ENCODE measurements at places on chromosomes 6 and 20.

GRCh38 chr6:75368151-75368779 lies 83.7 kb upstream of the TMEM30A start:
- DNase-seq, result no peak

GRCh38 chr6:165571068-165571682 lies 91.9 kb downstream of the PDE10A start:
- DNase-seq, result no peak

DNA sequence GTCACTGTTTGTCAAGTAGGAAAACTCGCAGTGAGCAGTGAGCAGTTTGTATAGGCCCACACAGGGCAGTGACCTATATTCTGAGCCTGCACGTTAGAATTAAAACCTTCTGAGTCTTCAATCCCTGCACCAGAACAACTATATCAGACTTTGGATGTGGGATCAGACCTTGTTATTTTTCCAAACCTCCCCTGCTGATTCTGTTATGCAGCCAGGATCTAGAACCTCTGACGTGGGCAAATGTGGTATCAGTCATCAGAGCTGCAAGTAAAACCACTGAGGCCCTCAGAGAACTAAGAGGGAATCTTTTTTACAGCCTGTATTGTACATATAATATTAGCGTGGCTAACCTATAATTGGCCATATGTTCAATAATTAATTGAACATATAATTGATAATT lies 32.0 kb upstream of the AKAP7 start:
- DNase-seq, result no peak

GRCh38 chr6:104862456-104862855 lies 2.7 kb upstream of the HACE1 start:
- DNase-seq, result no peak

DNA sequence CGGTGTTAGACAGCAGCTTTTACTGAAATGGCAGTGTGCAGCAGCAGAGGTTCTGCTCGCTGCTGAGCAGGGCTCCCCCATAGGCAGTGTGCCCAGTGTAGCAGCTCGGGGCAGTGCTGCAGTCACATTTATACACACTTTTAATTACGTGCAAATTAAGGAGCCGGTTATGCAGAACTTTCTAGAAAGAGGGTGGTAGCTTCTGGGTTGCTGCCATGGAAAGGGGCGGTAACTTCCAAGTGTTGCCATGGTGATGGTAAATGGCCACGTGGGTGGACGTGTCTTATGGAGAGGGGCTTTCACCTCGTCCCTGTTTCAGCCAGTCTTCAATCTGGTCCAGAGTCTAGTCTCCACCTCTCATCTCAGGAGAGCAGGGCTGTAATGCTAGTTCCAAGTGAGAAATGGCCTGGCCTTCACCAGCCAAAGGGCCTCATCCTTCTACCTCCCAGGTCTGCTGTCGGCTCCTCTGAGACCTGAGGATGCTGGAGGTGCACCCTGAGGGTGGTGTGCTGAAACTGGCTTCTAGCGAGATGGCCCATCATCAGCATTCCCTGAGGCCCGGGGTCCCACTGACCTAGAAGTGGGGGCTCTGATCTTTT lies 180.5 kb upstream of the PMEPA1 start:
- DNase-seq, result no peak

DNA sequence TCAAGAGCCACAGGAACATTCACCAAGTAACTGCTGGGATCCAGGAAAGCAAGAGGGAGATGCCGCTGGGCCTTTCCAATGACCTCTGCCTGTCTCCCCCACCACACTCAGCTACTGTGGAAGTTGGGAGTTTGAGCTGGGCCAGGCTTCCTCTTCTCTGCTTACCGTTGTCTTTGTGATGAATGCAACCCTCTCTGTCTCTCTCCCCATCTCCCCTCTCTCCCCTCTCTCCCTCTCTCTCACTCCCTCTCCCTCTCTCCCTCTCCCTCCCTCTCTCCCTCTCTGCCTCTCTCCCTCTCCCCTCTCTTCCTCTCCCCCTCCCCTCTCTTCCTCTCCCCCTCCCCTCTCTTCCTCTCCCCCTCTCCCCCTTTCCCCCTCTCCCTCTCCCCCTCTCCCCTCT lies 54.8 kb downstream of the EDN3 start:
- no peak for DNase-seq

GRCh38 chr20:1507276-1507675 lies 16.1 kb upstream of the SIRPB2 start:
- no peak for DNase-seq

- no peak for DNase-seq
Measured at GRCh38 chr6:75530696-75531095, 37.1 kb upstream of the FILIP1 start.

DNA sequence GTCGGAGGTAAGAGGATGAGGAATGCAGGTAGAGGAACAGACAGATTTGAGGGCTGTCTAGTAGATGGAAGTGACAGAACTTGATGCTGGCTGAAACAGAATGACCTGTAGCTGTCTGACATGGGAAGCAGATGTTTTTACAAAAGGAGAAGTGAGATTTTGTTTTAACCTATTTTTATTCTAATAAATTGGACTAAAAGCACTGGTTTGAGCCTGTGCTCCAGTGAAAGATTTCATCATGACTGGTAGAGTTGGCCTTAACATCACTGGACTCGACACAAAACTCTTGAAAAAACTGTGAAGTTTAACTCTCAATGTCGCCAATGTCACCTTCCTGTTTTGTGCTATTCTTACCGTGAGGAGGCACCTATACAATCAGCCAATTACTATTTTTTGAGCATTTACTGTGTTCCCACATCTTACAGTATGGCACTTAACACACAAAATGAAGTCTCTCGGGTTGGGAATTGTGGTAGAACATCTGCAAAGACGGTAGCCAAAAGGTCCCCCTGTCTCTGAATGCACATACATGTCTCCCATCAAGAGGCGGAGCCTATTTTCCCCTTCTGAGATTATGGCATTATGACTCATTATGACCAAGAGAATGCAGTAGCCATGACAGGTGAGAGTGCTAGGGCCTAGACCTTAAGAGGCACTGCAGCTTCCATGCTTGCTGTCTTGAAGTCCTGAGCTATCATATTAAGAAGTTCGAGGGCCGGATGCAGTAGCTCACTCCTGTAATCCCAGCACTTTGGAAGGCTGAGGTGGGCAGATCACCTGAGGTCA lies 93.2 kb downstream of the FOXF2 start:
- DNase-seq, result no peak

DNA sequence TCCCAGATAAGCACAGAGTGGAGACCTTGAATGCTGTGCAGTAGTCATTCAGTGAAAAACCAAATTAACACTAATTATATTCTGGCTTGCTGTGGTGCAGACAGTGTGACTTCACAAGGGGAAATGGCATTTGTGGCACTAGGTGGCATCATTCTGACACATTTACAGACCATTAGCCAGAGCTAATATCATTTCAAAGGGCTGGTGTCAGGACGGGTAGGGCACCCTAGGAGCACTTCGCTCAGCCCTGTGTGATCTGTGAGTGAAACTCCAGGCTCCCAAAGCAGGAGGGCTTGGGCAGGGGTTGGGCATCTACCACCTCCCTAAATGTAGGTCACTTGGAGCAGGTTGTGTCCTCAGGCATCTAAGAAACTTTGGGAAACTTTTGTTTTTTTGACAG lies 555.8 kb downstream of the PKHD1 start:
- DNase-seq, result no peak

DNA sequence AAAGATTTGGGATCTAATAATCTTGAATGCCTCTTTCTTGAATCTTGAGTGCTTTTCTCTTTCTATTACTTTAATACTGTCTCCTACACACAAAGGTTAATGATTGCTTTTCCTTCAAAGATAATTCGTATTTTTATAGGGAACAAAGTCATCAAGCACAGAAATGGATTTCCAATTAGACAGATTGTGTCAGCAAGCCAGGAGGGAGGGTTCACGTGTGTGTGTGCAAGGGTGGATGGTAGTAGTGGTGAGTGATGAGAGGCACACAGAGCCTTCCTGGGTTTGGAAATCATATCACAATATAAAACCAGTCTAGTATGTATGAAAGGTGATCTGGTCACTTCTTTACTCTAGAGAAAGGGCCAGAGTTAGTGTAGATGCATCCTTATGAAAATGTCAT lies 51.2 kb upstream of the NEDD9 start:
- no peak for DNase-seq

DNA sequence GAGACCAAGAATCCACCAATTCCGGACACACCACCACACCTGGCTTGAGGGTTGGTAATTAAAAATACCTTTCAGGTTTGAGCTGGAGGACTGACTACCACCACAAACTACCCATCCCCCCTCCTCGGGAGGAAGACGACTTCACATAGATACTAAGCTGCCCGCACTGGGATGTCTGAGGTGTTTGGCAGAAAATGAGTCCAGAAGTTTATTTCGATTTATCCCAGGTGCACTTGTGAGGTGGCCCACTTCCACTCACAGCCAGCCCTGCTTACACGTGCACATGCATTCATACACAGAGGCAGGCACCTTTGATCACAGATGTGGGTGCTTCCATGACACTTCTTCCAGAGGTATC lies 187.1 kb downstream of the ID4 start:
- no peak for DNase-seq

DNA sequence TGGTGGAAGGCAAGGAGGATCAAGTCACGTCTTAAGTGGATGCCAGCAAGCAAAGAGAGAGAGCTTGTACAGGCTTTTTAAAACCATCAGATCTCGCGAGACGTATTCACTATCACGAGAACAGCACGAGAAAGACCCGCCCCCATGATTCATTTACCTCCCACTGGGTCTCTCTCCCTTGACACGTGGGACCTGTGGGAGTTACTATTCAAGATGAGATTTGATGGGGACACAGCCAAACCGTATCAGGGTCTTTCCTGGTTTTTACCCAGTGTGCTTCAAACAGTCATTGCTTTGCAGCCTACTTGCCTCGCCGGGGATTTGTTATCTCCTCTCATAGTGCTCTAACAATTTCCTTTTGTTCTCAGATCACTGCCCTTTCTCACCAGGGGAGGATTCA lies 108.2 kb downstream of the UST start:
- no peak for DNase-seq

DNA sequence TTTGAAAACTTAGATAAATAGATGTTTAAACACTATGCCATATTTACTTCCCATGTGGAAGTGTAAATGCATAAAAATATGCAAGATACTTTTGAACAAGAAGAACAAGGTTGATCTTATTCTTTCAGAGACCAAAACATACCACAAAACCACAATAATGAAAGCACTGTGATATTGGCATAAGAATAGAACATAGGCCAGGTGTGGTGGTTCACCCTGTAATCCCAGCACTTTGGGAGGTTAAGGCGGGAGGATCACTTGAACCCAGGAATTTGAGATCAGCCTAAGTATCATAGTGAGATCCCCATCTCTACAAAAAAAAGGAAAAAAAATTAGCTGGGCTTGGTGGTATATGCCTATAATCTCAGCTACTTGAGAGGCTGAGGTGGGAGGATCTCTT lies 66.5 kb downstream of the KCNS1 start:
- DNase-seq, result no peak

- no peak for DNase-seq
Measured at GRCh38 chr6:87088076-87088475, 6.8 kb downstream of the CGA start.

DNA sequence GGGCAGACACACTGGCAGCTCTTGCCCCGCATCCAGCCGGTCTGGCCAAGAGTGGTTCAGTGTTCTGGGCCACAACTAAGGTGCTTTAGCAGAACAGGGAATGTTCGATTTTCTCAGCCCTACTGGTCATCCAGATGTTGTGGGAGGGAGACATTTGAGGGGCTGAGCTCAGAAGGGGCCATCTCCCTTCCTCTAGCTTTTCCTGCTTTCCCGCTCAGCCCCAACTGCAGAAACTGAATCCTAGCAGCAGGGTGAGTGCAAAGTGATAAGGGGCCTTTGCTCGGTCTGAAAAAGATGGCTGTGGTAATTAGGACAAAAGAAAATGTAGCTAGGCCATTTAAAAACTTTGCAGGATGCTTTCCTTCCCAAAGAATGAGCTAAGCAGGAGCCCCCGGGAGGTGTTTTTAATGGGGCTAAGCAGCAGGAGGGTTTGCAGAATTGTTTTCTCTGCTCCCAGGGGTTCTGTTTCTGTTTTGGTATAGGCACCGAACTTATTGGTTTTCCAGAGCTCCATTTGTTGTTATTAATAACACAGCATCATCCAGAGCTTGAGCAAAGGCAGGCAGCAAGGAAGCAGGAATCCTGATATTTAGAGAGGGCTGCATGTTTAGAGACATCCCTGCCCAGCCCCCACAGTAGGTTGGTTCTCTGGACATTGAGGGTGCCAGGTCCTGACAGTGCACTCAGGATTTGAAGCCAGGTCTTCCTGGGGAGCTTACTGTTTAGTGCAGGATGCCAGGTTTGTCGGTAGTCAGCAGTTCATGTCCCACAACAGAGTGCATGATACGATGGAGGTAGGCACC lies 210.9 kb downstream of the SLC24A3 start:
- DNase-seq, result no peak

DNA sequence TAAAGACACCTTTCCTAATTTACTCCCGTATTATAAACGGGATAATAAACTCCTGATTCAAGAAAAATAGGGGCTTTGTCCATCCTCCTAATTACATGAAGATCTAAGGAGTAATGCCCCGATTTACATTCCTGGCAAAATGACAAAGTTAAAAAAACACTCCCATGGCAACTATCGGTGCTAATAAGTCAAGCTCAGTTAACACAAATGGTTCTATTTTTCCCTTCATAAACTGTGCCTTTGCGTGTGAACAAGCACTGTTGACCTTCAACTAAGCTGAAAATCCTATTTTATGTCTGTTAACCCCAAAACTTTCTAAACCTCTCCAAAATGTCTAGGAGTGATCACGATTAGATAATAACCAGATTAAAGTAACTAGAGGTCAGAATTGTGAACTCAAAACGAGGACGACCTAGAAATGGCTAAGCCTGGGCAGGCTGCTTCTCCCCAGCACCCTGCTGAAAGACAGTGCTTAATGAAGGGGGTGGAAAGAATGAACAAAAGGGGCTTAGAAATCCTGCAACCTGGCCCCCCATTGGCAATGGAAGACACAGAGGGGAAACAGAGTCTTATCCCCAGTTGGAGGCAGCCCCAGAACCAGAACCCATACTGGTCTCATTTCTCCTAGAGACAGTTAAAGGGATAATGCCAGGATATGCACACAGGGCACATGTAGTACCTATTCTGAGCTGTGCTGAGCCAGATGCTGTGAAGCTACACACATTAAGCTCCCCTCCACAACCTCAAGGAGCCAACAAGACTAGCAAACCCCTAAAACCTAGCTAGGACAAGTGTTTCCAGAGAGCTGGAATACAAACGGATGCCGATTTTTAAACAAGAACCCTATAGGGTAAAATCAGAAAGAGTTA lies 23.0 kb downstream of the SLC23A2 start:
- DNase-seq, result no peak

GRCh38 chr20:10761786-10762185 lies 88.0 kb upstream of the JAG1 start:
- DNase-seq, result no peak

All from stimulated activated CD4-positive, alpha-beta T cell treated with anti-CD3 and anti-CD28 coated beads, Interleukin-15, amount 100 ng/mL, for 1 hour (primary cell).